Stimulated activated CD4-positive, alpha-beta T cell treated with anti-CD3 and anti-CD28 coated beads, Interleukin-1b, Interleukin-23, amount 100 ng/mL, for 4 hours (primary cell): ENCODE measurements at places on chromosomes 7 and 10.

GRCh38 chr10:113132591-113133121, 182.6 kb downstream of the TCF7L2 start:
- DNase-seq = no peak

DNA sequence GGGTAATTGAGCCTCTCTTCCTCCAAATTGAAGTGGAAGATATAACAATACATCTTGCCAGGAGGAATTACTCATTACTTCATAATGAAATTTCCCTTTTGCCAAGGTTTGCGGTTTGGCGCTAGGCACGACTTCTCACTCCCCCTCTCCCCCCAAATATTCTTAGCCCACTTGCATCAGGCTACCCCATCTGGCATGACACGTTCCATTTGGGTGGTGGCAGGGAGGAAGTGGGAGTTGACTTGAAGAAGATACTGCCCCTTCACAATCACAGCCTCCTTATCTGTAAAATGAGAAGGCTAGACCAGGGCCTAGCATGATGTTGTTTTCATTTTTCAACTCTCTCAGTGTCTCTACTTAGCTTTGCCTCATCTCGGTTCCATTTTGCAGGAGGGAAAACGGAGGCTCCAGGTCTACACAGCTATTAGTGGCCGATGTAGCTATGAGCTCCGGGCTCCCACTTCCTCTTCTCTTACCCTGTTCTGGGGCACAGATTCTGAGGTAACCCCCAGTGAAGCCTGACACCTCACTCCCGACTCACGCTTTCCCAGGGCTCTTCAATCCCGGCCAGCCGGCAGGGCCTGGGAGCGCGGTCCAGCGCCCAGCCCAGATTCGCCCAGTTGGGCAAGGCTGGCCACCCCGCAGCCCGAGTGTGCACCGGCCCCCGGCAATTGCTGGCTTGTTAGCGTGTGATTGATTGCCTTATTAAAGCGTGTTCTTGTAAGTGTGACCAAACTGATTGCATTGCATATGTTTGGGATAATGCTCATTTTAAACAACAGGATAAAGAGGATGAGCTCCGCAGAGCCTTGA, 6.5 kb downstream of the EVX1 start:
- no peak for DNase-seq

DNA sequence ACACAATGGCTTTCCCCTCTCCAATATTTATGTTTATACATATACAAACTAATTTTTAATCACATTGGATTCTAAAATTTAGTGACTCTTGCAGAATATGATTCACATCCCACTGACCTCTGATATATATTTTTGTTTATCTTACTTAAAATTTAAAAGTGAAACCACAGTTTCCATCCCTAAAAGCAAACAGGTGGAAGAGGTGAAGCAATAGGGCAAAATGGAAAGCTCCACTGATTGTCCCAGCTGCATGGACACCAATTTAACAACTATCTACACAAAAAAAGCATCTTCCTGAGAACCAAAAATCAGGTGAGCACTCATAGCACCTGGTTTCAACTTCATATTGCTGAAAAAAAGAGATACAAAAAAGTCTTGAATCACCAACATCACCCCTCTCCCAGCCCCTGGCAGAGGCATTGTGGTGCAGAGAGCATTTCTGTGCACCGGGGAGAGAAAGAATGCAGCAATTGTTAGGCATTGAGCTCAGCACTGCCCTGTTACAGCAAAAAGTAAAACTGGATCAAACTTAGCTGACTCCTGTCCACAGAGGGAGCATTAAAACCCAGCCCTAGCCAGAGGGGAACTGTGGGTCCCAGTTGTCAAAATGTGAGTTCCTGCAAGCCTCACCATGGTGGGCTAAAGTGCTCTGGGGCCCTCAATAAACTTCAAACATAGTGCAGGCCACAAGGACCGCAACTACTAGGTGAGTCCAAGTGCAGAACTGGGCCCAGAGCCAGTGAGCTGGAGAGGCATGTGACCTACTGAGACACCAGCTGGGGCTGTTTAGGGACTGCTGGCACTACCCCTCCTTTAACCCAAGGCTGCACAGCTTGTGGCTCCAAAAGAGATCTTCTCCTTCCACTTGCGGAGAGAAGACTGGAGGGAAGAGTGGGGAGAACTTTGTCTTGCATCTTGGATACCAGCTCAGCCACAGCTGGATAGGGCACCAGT, 92.1 kb downstream of the SIRT1 start:
- no peak for DNase-seq

- no peak for DNase-seq
Observed at GRCh38 chr10:94043431-94043990, 49.8 kb downstream of the PLCE1 start.

DNA sequence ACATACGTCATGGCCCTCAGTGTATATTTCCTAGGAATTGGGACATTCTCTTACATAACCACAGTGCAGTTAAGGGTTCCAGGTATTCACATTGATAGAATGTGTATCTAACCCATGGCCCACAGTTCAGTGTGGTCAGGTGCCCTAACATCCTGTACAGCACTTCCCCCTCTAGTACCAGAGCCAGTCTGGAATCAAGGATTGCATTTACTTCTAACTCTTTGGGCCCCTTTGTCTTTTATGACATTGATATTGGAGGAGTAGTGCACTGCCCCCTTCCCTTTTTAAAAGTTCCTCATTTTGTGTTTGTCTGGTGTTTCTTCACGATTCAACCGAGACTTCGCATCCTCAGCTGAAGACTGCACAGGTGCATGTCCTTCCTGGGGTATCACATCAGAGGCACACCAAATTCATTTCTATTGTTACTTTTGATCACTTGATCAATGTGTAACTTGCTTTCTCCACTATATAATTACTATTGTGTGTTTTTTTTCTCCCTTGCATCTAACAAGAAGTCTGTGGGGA, 22.4 kb upstream of the NPFFR1 start:
- no peak for DNase-seq

GRCh38 chr10:122310311-122311050, 39.4 kb downstream of the BTBD16 start:
- no peak for DNase-seq
